ENCODE measurements at places on chromosomes 13 and 19.
A peak's percentile ranks its signal among the peaks of the same experiment; 100 is the strongest.

- no peak for DNase-seq
Observed at GRCh38 chr19:48819366-48819816, 8.6 kb upstream of the BCAT2 start.

GRCh38 chr13:101455863-101456262, 3.4 kb downstream of the ITGBL1 start:
- no peak for DNase-seq

- peak; percentile 91 for DNase-seq
Observed at GRCh38 chr19:15463861-15464371, 428 bp downstream of the RASAL3 start.

- DNase-seq: no peak
Observed at GRCh38 chr13:106520251-106521054, 15.0 kb downstream of the EFNB2 start.

DNA sequence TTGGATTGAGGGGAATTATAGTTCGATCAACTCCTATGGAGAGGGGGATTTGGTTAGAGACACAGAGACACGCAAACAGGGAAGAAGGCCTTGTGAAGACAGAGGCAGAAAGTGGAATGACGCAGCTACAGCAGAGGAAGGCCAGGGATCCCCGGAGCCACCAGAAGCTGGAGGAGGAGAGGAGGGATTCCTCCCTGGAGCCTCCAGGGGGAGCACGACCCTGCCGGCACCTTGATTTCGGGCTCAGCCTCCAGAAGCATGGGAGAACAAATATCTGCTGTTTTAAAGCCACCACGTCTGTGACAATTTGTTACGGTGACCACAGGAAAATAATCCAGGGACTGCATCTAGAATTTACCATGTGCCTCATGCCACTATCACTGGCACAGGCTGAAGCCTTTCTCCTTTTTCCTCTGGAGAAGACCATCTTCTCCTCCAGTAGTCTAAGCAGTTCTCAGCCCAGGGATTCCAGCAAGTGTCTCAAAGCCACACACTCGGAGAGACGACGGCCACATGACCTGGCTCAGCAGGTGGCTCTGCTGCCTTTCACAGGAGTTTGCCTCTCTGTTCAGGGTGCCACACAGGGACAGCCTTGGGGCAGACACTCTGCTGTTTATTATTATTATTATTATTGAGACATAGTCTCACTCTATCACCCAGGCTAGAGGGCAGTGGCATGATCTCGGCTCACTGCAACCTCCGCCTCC, 39.9 kb upstream of the CCNE1 start:
- peak; percentile 17 for DNase-seq

- no peak for DNase-seq
Observed at GRCh38 chr13:28499609-28500008, 4.7 kb upstream of the FLT1 start.

DNA sequence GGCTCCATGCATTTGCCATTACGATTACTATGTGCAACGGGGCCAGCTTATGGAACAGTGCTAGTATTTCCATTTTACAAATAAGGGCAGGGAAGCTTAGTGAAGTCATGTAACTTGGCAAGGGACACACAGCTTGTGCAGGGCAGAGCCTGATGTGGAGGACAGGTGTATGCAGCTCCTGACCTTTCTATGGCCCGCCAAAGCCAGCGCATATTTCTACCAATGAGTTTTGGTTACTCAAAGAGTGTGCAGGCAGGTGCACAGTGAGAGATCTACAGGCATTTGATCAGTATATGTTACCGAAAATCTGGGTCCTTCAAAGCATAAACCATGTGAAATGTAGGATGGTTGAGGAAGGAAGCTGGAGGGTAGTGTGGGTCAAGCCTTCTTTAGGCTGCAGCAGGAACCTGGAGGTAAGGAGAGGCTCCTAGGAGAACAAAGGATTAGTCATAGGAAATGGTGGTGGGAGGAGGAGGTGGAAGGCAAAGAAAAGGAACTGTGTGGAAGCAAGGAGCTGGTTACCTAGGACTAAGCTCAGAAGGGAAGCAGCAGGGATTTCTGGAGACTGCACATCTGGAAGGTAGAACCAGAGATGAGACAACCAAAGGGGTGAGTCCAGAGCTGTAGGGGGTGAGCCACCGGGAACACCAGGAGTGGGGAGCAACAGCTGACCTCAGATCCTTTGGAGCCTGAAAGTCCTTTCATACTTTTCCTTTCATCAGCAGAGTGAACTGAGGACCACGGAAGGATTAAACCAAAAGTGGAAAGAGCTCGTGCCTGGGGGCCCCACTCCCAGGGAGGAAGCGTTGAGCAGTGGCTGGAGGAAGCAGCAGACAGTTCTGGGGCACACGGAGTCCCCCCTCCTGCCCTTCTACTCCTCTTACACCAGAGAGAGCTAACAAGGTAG, 4.2 kb upstream of the PDX1 start:
- DNase-seq: no peak

GRCh38 chr13:96809366-96810096, 184.7 kb downstream of the OXGR1 start:
- DNase-seq: no peak

DNA sequence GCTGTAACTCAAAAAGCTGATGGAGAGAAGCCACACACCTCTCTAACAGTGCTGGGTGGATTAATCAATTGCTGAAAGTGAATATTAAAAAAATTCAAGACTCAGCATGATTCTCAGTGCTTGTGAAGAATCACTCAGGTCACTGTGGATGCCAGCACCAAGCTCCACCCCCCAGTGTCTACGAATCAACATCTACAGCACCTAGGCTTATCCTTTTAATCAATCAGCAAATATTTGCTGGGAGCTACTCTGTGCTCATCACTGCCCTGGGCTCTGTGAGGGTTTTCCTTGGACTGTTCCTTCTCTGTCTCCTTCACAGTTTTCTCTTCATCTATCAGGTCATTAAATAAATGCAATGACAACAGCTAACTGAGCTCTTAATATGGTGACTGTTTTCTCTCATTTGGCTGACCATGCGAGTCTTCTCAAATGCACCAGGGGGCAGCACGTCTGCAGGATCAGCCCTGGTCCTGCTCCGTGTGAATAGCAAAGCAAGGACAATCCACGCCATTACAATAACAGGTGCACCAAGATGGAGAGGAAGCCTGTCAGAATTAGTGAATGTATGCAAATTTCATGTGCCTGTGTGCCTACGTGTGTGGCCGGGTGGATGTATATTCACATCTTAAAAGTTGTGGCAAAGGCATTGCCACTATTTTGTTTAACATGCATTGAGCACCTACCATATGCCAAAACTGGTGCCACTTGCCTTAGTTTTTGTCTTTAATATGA, 14.6 kb upstream of the C13orf42 start:
- peak; percentile 31 for DNase-seq

GRCh38 chr13:51025245-51025905, 85.7 kb downstream of the C13orf42 start:
- no peak for DNase-seq

GRCh38 chr13:110812869-110813645, 99.6 kb downstream of the ING1 start:
- DNase-seq: no peak

- no peak for DNase-seq
Observed at GRCh38 chr13:84831666-84832657, 949.7 kb upstream of the SLITRK1 start.

DNA sequence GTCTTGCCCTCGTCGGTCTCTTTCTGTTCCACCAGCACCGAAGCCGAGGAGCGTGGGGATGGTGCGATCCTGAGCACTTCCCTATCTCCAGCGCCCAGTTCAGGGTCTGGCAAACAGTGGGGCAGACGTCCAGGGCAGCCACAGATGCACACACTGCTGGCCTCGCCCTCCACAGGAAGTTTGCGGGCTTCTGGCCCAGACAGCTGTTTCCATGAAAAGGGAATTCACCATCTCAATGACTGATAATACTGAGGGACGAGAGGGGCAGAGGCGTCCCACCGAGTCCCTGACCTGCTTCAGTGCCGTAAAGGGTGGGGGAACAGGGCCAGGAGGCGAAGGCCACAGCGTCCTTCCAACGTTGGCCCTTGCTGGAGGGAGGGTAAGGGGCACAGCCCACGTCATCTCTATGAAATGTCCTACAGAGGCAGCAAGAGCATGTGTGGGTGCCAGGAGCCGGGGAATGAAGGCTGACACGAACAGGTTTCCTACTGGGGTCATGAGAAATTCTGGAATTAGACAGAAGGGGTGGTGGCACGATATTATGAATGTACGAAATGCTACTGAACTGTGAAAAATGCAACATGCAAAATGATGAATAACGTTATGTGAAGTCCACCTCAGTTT, 19.5 kb downstream of the SHC2 start:
- no peak for DNase-seq

DNA sequence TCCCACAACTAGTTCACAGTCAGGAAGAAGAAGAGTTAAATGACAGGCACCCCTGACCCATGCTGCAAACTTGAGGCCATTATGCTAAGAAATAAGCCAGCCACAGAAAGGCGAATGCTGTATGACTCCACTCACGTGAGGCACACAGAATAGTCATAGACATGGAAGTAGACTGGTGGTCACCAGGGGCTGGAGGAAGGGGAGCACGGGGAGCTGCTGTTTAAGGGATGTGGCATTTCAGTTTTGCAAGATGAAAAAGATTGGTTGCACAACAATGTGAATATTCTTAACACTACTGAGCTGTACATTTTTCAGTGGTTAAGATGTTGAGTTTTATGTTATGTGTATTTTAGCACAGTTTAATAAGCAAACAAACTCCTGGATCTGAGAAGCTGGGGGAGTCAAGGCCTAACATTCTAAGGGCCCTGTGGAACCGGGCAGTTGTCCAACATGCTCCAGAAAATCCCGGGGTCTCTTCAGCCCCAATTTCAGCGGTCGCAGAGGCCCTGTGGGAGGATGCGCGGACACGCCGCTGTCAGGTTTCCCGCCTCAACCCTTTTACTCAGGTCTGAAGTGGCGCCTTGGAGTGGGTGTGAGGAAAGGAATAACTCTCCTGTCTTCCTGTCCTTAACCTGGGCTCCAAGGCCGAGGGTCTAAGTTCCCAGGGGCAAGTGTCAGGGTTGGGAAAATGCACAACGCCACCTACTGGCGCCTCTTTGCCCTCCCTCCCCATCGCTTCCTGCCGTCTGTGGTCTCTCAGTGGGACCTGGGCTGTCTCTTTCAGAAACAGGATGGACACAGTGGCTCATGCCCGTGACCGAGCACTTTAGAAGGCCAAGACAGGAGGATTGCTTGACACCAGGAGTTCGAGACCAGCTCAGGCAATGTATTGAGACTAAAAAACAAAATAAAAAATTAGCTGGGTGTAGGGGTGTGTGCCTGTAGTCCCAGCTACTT, 4.4 kb upstream of the TMEM272 start:
- DNase-seq: peak; percentile 45

DNA sequence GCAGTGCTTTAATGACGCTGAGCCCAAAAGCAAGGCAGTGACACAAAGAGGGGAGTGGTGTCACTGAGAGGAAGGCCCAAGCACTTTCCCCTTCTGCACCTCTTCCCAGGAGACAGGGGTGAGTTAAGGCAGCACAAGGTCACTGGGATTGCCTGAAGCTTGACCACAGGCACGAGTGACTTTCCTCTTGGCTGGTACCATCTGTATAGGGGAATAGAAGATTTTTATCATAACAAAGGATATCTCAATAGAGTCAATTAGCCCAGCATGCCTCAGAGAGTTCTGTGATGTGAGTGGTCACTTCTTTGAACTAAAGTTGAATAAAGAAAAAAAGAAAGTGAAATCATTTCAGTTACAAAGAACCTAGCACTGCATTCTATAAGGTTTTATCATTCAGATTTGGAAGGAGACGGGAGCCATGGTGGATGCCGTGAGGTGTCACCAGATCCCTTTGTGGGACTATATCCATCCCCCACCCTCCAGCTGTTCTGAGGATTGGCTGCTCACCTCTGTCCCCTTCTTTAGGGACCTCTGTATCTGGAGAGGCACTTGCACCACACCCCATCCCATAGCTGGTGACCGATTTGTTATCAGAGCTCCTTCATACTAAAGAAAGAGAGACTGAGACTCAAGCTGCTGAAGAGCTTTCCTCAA, 291.2 kb downstream of the DCT start:
- no peak for DNase-seq

DNA sequence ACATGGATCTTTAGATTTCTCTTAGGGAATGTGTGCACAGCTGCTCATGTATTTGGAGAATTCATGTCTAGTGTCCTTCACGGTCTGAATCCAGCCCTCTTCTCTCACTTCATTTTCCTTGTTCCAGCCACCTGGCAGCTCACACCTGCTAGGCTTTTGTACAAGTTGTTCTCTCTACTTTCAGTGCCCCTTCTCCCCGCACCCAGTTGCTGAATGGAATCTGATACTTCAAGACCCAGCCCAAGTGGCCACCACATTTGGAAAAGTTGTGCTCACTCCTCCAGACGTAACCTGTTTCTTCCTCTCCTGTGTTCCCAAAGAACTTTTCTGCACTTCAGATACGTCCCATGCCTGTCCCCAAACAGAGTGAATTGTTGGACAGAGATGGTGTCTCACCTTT, 235.6 kb downstream of the SHISA2 start:
- DNase-seq: no peak

DNA sequence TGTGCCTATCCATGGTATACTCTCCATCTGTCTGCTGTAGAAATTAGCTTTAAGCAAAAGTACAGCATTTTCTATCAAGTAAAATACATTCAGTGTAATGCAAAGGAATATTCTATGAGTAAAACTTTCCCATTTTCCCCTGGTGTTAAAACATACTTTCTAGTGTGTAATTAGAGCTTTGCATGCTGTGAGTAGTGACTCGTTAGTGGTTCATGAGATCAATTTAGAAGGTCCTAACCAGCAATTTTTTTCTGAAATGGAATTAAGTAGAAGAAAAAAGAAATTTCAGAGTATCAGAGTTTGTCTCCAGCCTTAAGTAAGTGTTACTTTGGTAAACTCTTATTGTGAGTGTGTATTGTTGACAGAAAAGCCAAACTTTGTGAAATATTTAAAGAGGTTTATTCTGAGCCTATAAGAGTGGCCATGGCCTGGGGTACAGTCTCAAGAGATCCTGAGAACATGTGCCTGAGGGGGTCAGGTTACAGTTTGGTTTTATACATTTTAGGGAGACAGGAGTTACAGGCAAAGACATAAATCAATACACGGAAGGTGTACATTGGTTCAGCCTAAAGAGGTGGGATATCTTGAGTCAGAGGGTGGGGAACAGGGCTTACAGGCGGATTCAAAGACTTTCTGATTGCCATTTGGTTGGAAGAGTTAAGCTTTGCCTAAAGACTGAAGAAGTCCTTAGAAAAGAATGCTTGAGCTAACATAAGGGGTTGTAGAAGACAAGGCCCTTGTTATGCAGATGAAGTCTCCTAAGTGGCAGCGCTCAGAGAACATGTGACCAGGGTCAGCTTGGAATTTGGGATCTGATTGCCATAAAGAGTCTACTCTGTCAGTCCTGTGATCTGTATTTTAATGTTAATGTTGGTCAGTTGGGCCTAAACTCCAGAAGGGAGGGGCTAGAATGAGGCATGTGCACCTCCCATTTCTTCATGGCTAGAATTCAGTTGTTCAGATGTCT, 25.5 kb downstream of the FAM187B start:
- no peak for DNase-seq

DNA sequence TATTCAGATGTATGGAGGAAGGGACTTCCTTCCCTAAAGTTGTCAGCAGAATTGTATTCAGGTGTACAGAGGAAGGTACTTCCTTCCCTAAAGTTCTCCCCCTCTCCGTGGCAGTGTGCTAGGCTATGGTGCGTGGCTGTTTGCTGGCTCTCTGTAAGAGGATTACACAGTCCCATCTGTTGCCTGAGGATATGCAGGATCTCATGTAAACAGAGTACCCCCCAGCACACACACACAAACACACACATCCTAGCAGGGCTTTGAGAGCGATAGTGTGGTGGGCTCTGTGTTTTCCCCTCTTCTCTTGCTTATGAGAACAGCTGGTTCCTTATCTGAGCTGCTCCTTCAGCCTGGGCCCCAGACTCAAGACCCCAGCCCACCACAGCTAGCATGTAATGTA, 10.3 kb downstream of the NEK5 start:
- no peak for DNase-seq

Data from DND-41 (cell line).